Mesothelial cell of epicardium (in vitro differentiated cells): ENCODE measurements at places on chromosomes 12 and 14.

GRCh38 chr14:47270715-47271114 is 404.7 kb downstream of the MDGA2 start:
- DNase-seq = no peak

GRCh38 chr14:59330455-59330854 is 134.7 kb downstream of the GPR135 start:
- DNase-seq = no peak

DNA sequence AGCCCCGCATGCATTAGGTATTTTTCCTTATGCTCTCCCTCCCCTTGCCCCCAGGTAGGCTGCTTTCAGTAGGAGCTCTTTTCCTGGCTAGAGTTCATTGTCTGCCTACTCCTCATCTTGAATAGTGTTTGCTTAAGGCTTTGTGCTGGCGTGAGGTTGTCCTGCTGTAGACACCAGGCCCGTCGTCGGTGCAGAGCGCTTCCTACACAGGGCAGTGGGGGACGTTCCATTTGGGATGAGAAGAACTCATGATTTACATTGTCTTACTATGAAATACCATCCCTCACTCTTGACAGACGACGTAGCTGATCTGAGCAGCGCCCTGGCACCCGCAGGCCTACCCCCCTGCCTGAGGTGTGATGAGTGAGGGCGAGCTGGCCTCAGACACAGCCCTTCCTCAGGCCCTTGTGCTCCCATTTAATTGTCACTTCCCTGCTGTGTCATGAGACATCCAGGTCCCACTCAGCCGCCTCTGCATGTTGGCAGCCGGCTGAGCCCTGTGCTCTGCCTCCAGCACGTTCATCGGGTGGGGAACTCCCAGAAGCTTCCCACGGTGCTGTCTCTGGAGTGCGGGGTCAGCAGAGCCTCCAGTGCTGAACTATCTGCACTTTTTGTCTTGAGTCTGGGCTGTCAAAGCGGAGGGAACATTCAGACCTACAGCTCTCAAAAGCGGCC is 76.0 kb downstream of the WDR20 start:
- no peak for DNase-seq

- no peak for DNase-seq
These were observed 11.7 kb upstream of the NFKBIA start for GRCh38 chr14:35416108-35416750.

DNA sequence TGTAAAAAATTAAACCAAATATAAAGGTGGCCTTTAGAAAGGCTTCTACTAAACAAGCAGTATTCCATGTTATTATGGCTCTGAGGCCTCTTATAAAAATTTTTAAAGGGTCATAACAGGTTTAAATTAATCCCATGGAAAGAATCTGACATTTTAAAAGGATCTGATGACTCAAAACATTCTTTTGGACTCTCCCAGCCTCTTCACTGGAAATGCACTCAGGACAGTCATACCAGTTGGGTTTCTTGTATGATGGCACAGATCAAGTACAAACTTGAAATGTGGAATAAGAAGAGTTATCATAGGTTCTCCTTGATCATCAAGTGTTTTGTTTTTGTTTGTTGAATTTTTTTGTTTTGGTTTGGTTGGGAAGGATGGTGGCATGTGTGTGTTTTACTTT is 50.8 kb downstream of the PPP2R5E start:
- DNase-seq = no peak

GRCh38 chr12:30448038-30448437 is 247.6 kb downstream of the IPO8 start:
- DNase-seq = no peak
